ENCODE measurements at places on chromosomes 4 and X.

DNA sequence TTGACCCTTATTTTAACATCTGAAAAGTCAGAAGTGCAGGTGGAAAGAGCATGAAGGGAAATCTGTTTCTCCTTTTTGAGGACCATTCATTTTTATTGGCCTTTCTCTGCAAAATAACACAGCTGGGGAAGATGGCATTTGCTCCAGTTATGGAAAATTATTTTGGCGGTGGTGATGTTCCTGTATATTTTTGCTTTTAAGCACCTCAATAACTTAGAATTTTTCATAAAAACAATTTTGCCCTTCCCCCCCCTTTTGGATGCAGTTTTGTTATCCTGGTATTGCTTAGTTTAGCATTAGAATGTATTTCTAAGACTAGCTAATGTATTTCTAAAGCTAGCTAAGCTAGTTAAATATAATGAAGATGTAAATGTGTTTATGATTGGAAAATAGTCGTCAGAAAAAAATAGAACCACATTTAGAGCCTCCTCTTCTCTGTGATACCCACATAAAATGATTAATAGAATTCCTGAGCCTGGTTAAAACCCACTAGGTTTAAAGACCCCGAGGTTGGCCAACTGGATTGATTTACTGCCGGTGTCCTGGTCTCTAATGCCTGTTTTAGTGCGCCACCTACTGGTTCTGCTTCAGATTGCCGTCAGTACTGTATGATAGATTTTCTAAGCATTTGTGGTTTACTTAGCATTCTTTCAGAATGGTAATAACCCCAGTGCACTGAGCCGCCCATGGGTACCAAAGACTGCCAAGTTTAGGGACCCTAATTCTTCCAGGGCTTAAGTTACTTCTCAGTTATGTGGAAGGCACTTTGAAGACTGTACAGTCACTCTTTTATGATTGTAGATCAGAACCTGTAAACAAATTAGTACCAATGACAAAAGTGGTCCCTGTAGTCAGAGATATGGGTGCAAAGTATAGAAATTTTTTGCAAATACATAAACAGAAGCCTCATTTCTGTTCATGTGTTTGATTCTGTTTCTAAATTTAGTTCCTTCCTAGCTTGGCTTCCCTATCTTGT, 11.4 kb downstream of the KLF3 start:
- peak; percentile 83 for DNase-seq

GRCh38 chr4:52645300-52645699, 13.8 kb downstream of the USP46 start:
- DNase-seq, result no peak

- DNase-seq, result no peak
These were observed 39.3 kb downstream of the AFM start for GRCh38 chr4:73520821-73521220.

- DNase-seq, result no peak
These were observed 66.4 kb downstream of the CDKL5 start for GRCh38 chrX:18491587-18492340.

DNA sequence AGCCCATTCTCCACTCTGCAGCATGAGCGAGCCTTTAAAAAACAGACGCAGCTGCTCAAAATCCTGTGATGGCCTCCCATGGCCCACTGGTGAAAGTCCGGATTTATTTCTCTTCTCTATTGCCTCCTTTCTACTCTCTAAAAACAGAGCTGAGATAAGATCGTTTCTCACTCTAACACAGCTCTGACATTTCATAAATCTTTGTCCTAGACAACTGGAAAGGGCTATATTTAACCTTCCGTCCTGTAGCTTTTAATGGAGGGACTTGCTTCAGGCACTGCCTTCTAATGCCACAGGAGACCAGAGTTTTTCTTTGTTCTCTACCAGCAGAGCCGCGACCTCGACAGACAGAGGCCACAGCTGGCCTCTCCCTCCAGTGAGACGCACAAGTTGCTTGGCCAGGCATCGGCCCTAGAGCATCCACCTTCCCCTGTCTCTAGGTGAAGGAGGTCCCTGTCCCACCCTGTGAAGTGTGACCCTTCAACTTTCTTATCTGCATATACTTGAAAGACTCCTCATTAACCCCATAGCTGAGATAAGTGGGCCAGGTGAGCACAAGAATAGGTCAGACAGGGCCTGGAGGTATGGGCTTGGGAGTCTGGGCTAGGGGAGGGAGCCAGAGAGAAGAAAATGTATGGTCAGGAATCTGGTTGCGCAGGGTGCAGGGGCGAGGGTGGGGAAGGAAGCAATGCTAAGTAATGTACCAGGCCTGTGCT, 50.0 kb downstream of the RTL5 start:
- DNase-seq, result no peak

DNA sequence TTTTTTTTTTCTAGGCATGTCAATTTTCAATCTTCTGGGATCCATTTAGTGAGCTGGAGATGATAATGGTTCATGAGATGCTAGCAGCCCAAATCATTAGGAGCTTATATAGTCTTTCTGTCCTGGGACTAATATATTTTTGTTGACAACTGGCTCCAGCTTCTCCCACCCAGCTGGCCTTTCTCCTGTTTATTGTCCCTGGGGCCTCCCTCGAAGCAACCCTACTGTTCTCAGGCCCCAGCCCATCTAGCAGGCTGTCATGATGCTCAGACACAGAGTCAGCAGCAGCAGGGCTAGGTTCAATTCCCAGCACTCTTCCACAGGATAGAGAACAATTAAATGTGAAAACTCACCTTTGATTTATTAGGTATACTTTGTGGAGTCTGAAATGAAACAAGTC, 127.6 kb upstream of the MID1 start:
- no peak for DNase-seq

GRCh38 chr4:828641-829271, 2.8 kb upstream of the CPLX1 start:
- no peak for DNase-seq

DNA sequence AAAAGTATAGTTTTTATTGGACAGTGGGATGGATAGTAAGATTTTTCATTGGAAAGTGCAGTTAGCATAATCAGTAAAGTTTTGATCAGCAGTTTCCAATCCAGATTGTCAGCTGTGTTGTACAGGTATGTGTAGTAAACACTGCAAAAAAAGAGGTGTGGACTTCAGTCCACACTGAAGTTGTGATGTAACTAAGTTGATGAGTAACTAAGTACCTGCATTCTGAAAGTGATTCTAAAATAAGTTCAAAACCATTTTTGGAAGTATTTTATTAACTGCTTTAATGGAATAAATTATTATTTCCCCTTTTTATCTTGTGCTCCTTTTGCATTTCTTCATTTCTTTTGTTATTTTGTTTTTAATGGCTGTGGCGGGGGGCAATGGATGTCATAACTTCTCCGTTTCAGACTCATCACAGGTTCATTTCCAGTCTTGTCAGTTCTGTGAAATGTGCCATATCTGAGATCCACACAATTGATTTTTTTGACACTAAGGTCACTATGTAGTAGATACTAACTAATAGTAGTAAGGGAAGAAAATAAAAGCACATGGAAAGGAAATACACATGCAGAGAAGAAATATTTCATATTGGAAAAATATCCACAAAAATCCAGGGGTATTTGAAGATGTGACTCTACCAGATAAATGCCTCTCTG, 247.5 kb downstream of the GABRG1 start:
- DNase-seq, result no peak

- DNase-seq, result no peak
These were observed 127.8 kb downstream of the ANOS1 start for GRCh38 chrX:8604131-8604530.

- no peak for DNase-seq
These were observed 58.5 kb downstream of the RBM47 start for GRCh38 chr4:40571208-40571607.

DNA sequence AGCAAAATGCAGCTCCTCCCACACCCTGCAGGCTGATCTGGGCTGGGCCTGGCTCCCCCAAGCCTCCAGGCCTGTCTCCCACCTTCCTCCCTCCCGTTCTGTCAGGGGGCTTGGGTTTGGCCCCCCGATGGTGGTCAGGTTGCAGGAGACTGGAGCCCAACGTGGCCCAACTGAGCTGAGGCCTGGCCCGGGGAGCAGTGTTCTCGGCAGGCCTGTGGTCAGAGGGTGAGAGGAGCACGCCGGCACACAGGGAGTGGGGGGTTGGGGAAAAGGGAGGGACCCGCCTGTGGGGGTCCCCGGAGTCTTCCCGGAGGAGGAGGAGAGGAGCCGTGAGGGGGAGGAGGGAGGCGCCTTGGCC, 43.2 kb upstream of the NKX1-1 start:
- no peak for DNase-seq

GRCh38 chrX:154409222-154409871, at the start of gene DNASE1L1:
DNASE1L1 (minus strand) TSS chrX:154409254; CDS start chrX:154405568, 3,686 bp downstream.
- DNase-seq, result no peak

- DNase-seq, result no peak
These were observed 23.5 kb upstream of the SOWAHD start for GRCh38 chrX:119734897-119735339.

DNA sequence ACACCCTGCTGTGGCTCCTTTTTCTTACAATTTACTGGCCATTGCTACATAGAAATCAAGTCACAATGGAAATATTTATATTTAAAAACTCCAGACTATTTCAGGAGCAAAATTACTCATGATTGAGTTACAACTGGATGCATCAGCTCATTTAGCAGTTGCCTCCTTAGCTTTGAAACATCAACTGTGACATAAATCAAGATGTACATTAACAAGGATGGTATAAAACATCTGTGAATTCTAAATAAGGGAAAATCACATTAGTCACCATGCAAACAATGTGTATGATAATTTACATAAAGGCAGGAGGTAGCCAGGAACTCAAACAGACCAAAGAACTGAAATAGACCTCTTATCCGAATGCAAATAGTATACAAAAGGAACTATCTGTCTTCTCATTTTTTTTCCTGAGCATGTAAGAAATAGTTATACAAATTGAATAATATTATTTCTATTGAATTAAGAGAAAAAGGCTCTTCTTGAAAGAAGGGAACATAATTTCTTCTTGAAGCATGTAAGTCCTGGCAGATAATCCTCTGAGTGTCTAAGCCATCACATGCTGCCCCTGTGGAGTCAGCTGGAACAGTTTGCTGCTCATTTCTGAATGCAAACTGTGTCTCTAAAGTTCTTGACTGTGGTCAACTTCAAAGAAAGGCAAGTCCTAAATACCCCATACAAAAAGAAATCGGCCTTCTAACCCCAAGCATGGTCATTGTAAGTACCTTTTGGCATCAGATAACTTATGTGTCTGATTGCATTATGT, 151.2 kb downstream of the NAA11 start:
- no peak for DNase-seq

DNA sequence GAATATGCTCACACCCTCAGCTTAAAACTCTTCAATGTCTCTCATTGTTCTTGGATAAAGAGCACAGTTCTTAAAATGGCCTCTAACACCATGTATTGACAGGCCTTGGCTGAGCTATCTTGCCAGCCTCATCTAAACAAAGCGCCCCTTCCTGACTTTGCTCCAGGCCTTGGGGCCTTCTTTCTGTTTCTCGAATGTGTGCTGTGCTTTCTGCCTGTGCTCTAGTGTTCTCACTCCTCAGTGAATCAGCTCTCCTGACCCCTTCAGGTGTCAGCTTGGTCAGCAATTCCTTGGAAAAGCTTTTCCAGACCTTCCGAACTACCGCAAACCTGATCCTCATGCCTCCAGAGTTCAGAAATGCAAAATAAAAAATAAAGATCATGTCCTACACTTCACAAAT, 346.3 kb upstream of the FSTL5 start:
- no peak for DNase-seq

GRCh38 chrX:119685225-119686066, 7.5 kb downstream of the SEPTIN6 start:
- no peak for DNase-seq
